Activated CD4-positive, alpha-beta memory T cell treated with anti-CD3 and anti-CD28 coated beads for 36 hours (primary cell): ENCODE measurements at places on chromosomes 6 and 20. TPM values are rescaled to one million over a fixed set of nuclear protein-coding genes. Genes with fewer than 3 reads are reported as not detected.

Gene POPDC3
- total RNA-seq, result not detected

- no peak for DNase-seq
Measured at GRCh38 chr20:38023181-38024001, 9.9 kb downstream of the TTI1 start.

DNA sequence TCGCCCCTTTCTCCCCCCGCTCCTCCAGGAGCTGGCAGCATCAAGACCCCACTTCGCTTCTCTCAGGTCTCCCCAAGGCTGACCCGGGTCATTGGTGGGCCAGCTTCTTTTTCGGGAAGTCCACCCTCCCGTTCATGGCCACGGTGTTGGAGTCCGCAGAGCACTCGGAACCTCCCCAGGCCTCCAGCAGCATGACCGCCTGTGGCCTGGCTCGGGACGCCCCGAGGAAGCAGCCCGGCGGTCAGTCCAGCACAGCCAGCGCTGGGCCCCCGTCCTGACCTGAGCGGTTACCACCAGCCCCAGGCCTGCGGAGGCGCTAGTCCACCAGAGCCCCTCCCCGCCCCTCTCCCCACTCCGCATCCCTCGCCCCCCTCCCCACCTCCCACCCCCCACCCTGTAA lies 1.0 kb downstream of the PPDPF start:
- no peak for DNase-seq

DNA sequence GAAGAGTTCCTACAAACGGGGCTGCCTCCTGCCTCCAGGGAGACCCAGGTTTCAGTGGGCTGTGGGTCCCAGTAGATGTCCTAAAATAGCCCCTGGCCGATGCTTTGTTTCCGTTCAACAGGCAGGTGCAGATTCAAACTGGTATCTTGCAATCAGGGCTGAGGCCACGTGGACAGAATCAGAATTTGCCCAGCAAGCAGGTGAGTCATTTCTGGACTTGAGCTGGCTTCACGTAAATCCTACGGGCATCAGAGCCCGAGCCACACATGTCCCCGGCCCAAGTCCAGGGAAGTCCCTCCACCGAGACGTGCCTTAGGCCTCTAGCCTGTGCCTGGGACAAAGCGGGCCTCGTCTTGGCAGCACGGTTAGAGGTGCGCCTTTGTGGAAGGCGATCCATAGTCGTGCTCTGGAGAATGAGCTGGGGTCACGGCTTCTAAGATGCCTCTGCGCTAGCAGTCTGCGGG lies 101.6 kb upstream of the FRMD1 start:
- no peak for DNase-seq

DNA sequence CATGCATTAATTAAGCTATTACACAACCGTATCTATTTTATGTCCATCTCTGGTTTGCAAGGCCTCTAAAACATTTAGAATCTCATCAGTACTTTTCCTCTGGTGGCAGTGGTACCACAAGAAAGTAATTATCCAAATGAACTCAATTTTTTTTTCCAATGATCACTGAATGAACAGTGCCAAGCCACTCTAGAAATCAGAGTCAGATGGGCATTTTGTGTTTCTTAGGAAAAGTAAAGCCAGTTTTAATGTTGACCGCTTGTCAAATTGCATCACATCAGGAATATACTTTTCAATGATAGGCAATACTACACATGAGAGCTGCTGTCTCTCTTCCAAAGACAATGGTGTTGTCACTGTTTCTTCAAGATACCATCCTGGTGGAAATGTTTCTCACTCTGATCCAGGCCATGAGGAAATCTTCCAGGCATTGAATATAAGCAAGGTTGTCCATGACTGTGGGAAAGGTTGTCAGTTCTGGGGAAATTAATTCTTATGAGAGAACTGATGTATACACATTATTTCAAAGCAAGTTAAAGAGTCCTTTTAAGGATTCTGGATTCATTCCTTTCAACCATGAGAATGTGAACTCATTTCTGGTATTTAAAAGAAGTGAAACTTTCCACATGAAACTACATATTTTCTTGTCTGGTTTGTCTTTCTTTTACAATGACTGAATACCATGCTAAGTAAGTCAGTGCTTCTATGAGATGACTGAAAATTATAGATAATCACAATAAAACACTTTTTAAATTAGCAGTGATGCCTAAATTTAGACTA lies 108.8 kb upstream of the TCF21 start:
- no peak for DNase-seq

DNA sequence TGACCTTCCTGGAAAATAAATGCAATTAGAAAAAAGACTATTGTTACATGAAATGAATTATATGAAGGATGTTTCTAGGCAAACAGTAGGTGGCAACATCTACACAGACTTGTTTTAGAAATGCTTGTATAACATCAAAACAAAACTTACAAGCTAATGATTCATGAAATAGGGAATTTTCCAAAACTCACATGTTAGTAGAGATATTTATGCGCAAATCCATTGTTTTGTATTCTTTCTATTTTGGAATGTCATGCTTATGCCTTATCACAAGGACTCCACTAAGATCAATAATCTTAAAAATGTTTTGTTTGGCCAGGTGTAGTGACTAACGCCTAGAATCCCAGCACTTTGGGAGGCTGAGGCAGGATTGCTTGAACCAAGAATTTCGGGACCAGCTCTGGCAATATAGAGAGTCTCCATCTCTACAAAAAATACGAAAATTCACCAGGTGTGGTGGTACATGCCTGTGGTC lies 32.3 kb upstream of the LGSN start:
- no peak for DNase-seq

Gene TUBB
- total RNA-seq, result 1,719 TPM

DNA sequence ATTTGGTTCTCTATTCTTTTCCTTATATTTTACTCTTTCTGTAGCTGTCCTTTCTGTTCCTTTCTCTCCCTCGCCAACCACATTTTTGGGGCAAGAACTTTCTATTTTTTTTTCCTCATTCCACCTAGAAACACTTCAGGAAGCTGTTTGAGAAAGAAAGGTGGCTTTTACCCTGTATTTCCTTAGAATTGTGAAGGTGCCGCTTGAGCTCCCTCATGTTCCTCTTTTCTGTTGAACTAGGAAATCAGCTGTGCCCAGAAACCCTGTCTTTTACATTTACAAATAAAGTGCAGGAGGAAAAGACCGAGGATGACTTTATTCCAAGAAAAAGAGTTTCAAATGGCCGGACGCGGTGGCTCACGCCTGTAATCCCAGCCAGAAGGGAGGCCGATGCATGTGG lies 38.2 kb downstream of the OR2B2 start:
- no peak for DNase-seq

Gene PNLDC1
- 0.29 TPM for total RNA-seq

- DNase-seq, result no peak
Measured at GRCh38 chr6:45650524-45651135, 272.9 kb upstream of the SUPT3H start.

DNA sequence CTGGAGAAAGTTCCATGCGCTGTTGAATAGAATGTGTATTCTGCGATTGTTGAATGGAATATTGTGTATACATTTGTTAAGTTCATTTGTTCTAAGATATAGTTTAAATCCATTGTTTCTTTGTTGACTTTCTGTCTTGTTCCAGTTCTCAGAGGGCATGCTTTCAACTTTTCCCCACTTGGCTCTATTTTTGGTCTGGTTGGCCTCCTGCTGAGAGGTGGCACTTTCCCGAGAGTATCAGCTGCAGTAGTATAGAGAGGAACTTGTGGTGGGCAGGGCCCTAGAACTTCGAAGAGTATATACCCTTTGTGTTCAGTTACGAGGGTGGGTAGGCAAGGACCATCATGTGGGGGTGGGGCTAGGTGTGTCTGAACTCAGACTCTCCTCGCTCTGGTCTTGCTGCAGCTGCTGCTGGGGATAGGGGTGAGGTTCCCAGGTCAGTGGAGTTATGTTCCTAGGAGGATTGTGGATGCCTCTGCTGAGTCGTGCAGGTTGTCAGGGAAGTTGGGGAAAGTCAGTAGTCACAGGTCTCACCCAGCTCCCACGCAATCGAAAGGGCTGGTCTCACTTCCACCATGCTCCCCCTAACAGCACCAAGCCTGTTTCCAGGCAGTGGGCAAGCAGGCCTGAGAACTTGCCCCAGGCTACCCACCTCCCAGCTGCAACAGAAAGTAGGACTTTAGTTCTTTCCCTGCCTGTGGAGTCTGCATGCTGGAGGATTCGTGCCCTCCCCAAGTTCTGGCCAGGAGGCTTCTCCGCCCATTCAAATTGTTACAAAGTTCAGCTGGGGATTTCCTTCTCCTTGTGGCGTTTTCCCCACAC lies 118.9 kb upstream of the SSTR4 start:
- no peak for DNase-seq

Gene CTCFL
- total RNA-seq, result not detected

Gene SAMD5
- 0.02 TPM for total RNA-seq

Gene ADGRF4
- not detected for total RNA-seq

Gene SLC17A2
- not detected for total RNA-seq

DNA sequence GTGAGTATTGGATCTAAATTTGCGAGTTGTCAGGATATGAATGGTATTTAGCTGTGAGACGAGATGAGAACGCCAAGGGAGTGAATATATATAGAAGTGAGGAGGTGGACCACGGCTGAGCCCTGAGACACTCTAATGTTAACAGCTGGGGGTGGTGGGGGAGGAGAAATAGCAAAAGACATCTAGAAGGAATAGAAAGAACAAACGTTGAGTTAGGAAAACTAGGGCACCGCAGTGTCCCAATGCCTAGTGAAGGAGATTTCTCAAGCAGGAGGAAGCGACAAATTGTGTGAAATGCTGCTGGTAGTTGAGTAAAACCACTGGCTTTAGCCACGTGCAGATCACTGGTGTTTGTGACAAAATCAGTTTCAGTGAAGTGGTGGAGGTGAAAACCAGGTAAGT lies 56.9 kb downstream of the CD164 start:
- no peak for DNase-seq

Gene CNR1
- not detected for total RNA-seq

- peak; percentile 38 for DNase-seq
Measured at GRCh38 chr6:41442800-41443501, 103.2 kb upstream of the FOXP4 start.

- DNase-seq, result no peak
Measured at GRCh38 chr20:47782920-47783552, 2.2 kb downstream of the SULF2 start.

Gene ANKEF1
- total RNA-seq, result 1.3 TPM

Gene UNC93A
- total RNA-seq, result not detected
